ENCODE measurements at places on chromosomes 4 and X. TPM values are rescaled to one million over a fixed set of nuclear protein-coding genes. Genes with fewer than 3 reads are reported as not detected.

- no peak overlapping the region for H3K4me3 ChIP-seq
- no peak overlapping the region for H3K27ac ChIP-seq
- no peaks in the 10 kb centered on the region for H3K27me3 ChIP-seq
- H3K4me1 ChIP-seq, result peaks cover 28% of the 10 kb centered on the region
- peak; percentile 63 for DNase-seq
Measured at GRCh38 chrX:17535229-17535628, 160.2 kb downstream of the NHS start.

DNA sequence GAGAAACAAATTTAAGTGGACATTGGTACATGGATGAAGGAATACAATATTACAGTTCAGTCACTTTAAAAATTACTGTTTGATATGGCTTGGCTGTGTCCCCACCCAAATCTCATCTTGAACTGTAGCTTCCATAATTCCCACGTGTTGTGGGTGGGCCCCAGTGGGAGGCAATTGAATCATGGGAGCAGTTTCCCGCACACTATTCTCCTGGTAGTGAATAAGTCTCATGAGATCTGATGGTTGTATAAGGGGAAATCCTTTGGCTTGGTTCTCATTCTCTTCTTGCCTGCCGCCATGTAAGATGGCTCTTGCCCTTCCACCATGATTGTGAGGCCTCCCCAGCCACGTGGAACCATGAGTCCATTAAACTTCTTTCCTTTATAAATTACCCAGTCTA lies 804.2 kb upstream of the FRG1 start:
- H3K27ac ChIP-seq, result no peak overlapping the region
- peaks cover 4% of the 10 kb centered on the region for H3K36me3 ChIP-seq
- H3K4me3 ChIP-seq, result no peak overlapping the region
- no peak for DNase-seq
- no peaks in the 10 kb centered on the region for H3K4me1 ChIP-seq

Gene AMBN
- total RNA-seq, result not detected

GRCh38 chrX:132743086-132743485 lies 215.3 kb downstream of the HS6ST2 start:
- H3K4me3 ChIP-seq, result no peak overlapping the region
- H3K4me1 ChIP-seq, result peaks cover 35% of the 10 kb centered on the region
- no peak overlapping the region for H3K27ac ChIP-seq
- no peak for DNase-seq

DNA sequence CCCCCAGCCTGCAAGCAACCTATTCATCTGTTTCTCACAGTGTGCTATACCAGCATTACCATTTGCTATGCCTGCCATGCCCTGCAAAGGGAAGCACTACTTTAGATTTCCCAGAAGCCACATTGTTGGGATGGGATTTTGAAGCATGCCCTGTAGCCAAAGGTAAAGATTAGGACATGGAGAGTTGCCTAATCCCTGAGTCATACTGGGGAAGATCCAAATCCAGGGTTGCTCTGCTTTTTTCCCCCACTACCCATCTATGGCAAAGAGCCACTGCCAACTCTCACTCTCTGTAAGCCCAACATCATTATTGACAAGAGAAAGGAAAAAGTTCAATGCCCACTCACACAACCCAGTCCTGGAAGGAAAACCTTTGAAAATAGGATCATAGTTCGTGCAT lies 36.7 kb upstream of the TMEM164 start:
- H3K27ac ChIP-seq, result no peak overlapping the region
- H3K4me3 ChIP-seq, result no peak overlapping the region
- no peaks in the 10 kb centered on the region for H3K27me3 ChIP-seq
- no peaks in the 10 kb centered on the region for H3K4me1 ChIP-seq

- H3K27me3 ChIP-seq, result no peaks in the 10 kb centered on the region
- no peaks in the 10 kb centered on the region for H3K4me1 ChIP-seq
- H3K36me3 ChIP-seq, result no peaks in the 10 kb centered on the region
- no peak overlapping the region for H3K4me3 ChIP-seq
- DNase-seq, result no peak
Measured at GRCh38 chrX:34734383-34734782, 77.3 kb upstream of the TMEM47 start.

DNA sequence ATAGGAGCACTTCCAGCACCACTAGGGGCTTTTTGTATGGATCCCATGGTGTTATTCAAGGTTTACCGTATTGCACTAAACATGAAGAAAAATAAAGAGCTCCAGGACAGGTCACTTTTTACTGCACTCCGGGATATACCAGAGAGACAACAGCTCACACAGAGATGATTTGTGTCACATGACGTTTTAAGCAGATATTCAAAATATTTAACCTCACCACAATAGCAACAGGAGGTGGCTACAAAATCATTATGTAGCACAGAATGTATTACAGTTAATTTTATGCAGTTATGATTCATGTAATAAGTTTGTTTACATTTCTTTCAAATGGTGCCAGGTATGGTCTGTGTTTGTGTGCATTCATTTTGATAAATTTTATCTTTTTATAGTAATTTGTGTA lies 100.6 kb downstream of the LUZP4 start:
- no peaks in the 10 kb centered on the region for H3K36me3 ChIP-seq
- H3K27ac ChIP-seq, result no peak overlapping the region
- H3K27me3 ChIP-seq, result no peaks in the 10 kb centered on the region
- no peak for DNase-seq
- H3K4me1 ChIP-seq, result peaks cover 2% of the 10 kb centered on the region
- H3K4me3 ChIP-seq, result no peak overlapping the region

Gene SLC9A6
- 8.2 TPM for total RNA-seq

DNA sequence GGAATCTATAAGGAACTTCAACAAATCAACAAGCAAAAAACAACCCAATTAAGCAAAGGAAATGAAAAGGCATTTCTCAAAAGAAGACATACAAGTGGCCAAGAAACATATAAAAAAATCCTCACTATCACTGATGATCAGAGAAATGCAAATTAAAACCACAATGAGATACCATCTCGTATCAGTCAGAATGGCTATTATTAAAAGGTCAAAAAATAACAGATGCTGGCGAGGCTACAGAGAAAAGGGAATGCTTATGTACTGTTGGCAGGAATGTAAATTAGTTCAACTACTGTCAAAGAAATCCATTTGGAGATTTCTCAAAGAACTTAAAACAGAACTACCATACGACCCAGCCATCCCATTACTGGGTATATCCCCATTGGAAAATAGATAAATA lies 292.4 kb upstream of the FAT1 start:
- H3K36me3 ChIP-seq, result no peaks in the 10 kb centered on the region
- H3K27me3 ChIP-seq, result peaks cover 27% of the 10 kb centered on the region
- no peak overlapping the region for H3K4me3 ChIP-seq
- DNase-seq, result no peak
- no peak overlapping the region for H3K27ac ChIP-seq
- H3K4me1 ChIP-seq, result peaks cover 48% of the 10 kb centered on the region

- DNase-seq, result no peak
- no peak overlapping the region for H3K27ac ChIP-seq
- H3K4me3 ChIP-seq, result no peak overlapping the region
- H3K4me1 ChIP-seq, result peaks cover 20% of the 10 kb centered on the region
Measured at GRCh38 chrX:64192040-64192439, 13.5 kb downstream of the AMER1 start.

Gene GAGE12F
- total RNA-seq, result 0.82 TPM

Gene NONO
- total RNA-seq, result 665 TPM

Gene MND1
- total RNA-seq, result 36.7 TPM

GRCh38 chr4:112516471-112517066 lies 589 bp upstream of the NEUROG2 start:
- peaks cover 100% of the 10 kb centered on the region for H3K27me3 ChIP-seq
- peak; percentile 73 for DNase-seq
- no peak overlapping the region for H3K27ac ChIP-seq
- H3K36me3 ChIP-seq, result no peaks in the 10 kb centered on the region
- peak overlapping the region; percentile 88 for H3K4me3 ChIP-seq

DNA sequence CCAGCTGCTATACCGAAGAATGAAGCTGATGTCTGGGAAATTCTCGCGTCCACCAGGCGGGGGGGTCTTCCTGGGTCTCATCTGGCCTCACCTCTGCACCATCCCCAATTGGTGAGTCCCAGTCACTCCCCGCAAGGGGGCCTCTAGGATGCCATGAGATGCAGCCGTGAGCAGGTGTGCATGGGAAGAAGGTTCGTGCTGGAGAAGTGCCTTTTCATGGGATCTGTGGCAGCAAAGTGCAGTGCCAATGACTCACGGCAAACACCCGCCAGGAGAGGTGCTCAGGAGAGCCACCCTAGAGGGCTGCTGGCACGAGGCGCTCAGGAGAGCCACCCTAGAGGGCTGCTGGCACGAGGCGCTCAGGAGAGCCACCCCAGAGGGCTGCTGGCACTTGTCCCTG lies 55.1 kb downstream of the CPZ start:
- H3K4me1 ChIP-seq, result 0 out of 2 replicates have a peak, but pooled peaks cover 3% of the 10 kb centered on the region
- H3K36me3 ChIP-seq, result no peaks in the 10 kb centered on the region
- H3K4me3 ChIP-seq, result no peak overlapping the region
- no peak overlapping the region for H3K27ac ChIP-seq

Gene VEGFD
- not detected for total RNA-seq

GRCh38 chr4:41213625-41214135 lies 662 bp downstream of the APBB2 start:
- H3K27me3 ChIP-seq, result peaks cover 13% of the 10 kb centered on the region
- H3K27ac ChIP-seq, result no peak overlapping the region
- no peaks in the 10 kb centered on the region for H3K36me3 ChIP-seq
- peak overlapping the region; percentile 78 for H3K4me3 ChIP-seq

DNA sequence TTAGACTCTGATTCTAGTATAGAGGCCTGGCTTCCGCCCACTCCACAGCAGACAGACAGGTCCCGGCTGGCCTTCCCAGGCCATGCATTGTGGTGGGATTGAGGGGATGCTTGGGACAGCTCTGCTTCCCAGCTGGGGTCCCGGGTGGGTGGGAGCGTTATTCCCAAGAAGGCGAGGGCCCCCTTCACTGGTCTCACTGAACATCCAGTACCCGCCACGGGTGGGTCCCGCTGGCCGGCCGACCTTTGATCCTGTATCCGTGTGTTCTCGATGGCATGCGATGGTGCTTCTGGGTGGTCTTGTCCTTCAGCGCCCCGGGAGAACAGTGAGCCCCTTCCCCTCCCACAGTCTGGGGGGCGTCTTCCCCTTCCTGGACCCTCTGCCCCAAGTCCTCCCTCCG lies 231.4 kb downstream of the AFAP1 start:
- H3K27ac ChIP-seq, result no peak overlapping the region
- H3K4me1 ChIP-seq, result no peaks in the 10 kb centered on the region
- H3K36me3 ChIP-seq, result no peaks in the 10 kb centered on the region
- DNase-seq, result no peak
- H3K4me3 ChIP-seq, result no peak overlapping the region

Gene EIF1AX
- 131 TPM for total RNA-seq

DNA sequence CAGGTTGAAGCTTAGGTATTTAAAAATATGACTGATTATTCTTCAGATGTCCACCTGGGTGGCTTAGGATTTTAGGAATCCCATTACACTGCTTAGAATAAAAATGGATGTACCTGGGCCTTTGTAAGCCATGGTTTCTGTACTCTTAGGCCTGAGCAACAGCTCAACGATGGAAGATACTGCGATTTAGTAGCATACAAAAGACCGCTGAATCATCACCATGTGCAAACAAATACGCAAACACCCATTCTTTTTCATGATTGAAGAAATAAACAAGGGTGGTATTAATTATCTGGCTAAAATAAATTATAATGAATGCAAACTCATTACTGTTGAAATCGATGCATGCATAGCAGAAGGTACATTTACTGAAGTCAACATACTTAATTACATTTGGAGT lies 188.9 kb downstream of the ZNF330 start:
- H3K27ac ChIP-seq, result no peak overlapping the region
- no peaks in the 10 kb centered on the region for H3K27me3 ChIP-seq
- H3K36me3 ChIP-seq, result no peaks in the 10 kb centered on the region
- H3K4me3 ChIP-seq, result no peak overlapping the region
- H3K4me1 ChIP-seq, result no peaks in the 10 kb centered on the region
- DNase-seq, result no peak

DNA sequence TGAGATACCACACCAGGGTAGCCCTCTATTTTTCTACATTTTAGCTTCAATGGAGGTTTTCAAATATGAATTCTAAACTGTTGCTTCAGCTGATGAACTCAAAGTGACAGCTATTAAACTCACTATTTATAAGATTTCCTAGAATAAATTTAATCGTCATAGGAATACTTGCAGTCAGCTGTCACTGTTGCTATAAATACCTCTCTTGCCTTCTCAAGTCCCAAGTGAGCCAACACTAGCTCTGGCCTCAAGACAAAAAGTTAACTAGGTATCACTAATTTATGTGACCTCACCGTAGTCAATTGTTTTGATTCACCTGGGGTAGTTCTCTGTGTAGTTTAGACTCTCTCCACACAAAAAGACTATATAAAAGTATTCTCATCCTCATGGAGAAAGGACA lies 34.3 kb upstream of the PROM1 start:
- no peak overlapping the region for H3K4me3 ChIP-seq
- no peaks in the 10 kb centered on the region for H3K27me3 ChIP-seq
- H3K27ac ChIP-seq, result no peak overlapping the region

Gene ARSJ
- 6.6 TPM for total RNA-seq

DNA sequence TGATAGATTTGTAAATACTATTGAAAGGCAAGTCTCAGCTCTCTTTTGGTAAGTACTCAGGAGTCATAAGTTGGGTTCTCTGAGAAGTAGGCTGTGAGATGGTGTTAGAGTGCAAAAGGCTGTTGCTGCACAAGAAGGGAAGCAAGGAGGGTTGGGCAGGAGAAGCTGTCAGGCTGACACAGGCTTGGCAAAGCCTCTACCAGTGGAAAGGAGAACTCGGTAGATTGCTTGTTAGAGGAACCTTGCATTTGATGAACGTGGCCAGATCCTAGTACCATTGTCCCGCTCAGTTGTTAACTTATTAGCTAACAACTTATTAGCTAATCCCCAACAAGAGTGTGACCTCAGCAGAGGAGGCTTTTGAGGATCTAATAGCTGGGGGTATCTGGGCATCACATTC lies 449.3 kb upstream of the BOD1L1 start:
- DNase-seq, result no peak
- no peak overlapping the region for H3K27ac ChIP-seq
- H3K27me3 ChIP-seq, result no peaks in the 10 kb centered on the region

DNA sequence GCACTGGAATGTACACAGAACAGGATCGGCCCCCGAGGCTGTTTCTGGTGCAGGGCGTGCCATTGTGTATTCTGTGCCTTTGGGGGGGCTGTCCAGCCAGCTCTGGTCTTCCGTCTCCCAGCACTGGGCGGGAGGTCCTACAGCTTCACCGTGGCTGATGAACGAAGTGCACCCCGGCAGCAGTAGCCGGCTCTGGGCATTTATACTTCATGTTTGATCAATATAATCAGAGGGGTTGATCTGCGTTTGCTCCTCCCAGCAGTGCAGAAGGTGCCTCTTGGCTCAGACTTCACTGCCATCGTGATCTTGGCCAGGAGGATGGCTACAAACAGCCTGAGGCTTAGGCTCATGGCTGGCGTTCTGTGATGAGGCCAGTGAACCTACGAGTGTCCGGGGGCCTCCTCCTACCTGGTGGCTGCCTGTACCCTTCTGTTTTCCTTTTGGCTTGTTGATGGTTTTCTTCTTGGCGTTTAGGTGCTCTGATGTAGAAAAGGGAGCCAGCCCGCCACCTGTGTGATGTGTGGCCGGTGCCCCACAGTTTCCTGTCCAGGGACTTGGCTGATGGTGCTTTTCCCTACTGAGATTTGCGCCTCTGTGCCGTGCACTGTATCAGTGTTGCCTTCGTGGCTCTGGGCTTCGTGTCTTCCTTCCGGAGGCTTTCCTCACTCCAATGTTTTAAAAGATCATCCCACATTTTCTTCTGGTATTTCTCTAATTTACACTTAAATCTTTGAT lies 31.2 kb upstream of the HGFAC start:
- DNase-seq, result no peak
- H3K4me1 ChIP-seq, result peaks cover 10% of the 10 kb centered on the region
- H3K36me3 ChIP-seq, result no peaks in the 10 kb centered on the region
- no peak overlapping the region for H3K27ac ChIP-seq
- H3K4me3 ChIP-seq, result no peak overlapping the region

GRCh38 chrX:110733166-110733565 lies 62.5 kb downstream of the CHRDL1 start:
- H3K4me3 ChIP-seq, result no peak overlapping the region
- H3K4me1 ChIP-seq, result peaks cover 19% of the 10 kb centered on the region
- no peak for DNase-seq
- no peaks in the 10 kb centered on the region for H3K27me3 ChIP-seq
- H3K27ac ChIP-seq, result no peak overlapping the region

All from WTC11 (cell line).